CD4-positive, alpha-beta T cell treated with Interleukin-1 beta for 1 hour (primary cell): ENCODE measurements at places on chromosomes 5 and 9.

DNA sequence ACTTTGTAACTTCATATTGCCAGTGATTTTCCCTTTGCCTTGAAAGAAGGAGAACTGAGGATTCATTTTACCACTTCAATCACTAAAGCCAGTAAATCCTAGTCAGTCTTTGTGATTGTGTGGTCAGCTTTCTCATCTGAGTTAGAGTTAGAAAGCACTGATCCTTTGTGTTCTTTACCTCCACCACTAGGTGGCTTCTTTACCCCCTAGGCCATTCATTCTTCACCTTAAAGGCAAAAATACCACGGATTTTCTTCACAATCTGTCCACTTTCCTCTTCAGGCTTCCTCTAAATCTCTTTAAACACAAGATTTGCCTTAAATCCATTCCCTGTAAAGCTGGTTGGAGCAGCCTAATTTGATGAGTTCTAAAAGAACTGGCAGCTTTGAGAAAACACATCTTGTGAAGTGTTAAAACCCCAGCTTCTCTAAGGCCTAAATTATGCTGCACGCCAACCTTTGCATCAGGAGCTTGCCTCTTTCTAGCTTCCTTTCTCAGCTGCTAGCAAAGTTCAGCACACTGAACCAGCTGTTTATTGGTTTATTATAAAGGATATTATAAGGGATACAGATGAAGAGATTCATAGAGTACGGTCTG, 20.4 kb downstream of the BDP1 start:
- peak; percentile 13 for DNase-seq

DNA sequence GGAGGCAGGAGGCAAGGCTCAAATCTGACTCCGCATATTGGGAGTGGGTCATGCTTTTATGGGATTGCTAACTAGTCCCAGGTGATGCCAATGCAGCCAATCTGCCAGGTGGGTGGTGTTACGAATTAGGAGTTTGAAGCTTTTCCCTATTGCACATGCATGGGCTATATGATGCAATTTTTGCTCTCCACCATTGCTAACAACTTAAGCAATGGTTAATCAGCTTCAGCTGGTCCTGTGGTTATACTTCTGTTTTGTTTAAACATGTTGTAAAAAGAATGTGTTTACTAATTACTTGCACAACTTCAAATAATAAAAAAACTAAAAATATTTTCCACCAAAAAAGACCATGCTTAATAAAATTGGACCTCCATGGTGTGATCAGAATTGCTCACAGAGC, 55.7 kb downstream of the SHC3 start:
- no peak for DNase-seq

- DNase-seq, result no peak
These were observed 302.1 kb downstream of the CSNK1G3 start for GRCh38 chr5:123813937-123814624.

DNA sequence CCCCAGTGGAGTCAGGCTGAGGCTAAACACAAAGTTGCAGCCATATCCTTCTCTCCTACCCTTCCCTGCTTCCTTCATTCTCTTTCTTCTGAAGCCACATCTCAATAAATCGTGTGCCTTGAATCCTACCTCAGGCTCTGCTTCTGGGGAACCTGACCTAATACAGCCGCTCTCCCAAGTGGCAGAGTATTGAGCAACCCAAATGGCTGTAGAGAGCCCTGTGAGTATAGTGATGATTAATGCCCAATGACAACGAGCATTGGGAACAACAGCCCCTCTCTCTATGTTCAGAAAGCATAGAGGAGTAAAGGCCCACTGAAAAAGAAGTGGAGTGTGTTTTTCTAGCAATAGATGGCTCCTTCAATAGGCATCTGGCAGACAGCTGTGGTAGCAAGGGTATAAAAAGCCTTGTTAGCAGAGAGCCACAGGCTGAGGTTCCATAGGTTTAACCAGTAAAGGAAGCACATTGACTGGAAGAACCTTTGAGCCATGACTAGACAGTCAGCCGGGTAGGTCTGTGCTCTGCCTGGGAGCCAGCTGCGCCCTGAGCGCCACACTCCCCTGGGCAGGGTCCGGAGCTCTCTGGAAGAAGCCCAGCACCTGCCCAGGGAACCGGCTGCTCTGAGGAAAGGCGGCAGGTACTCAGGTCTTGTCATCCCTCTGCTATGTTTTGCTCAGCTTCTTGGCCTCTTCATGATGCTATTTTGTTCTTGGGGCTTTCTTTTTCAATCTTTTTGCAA, 22.6 kb upstream of the HSPA9 start:
- no peak for DNase-seq

DNA sequence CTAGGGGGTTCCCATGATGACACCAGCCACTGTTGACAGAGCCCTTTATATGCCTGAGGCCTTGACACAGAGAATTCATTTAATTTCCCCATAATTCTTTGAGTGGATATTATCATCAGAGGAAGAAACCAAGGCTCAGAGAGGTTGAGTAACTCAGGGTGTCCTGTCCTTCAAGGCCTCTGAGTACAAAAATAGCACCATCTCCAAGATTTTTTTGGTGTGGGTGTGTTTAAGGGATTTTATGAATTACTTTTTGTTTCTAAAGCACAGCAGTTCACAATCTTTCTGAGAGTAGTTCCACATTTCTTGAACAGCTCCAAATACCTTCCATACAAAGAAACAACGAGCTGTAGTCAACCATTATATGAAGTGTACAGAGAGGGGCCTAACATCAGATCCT, 6.2 kb upstream of the GSN start:
- DNase-seq, result no peak
